HT-29 (cell line): ENCODE measurements at places on chromosomes 3 and 15.

DNA sequence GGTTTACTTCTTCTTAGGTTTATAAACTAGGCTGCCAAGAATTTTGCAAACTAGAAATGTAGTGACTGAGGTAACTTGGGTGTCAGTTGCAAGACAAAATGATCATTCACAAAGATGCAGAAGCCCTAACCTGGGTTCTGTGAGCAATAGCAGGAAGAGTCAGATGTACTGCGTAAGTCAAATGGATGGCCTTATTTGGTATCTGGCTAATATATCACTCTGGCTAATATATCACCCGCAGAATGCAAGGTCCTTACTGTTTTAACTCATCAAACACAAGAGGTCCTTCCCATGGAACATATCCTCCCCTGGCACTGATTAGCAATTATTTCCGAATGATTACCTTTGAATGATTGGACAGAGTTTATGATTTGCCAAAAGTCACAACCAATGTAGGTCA, 37.4 kb downstream of the RBMS3 start:
- DNase-seq = no peak

GRCh38 chr3:192819001-192819569, 91.7 kb upstream of the FGF12 start:
- peak; percentile 25 for DNase-seq

DNA sequence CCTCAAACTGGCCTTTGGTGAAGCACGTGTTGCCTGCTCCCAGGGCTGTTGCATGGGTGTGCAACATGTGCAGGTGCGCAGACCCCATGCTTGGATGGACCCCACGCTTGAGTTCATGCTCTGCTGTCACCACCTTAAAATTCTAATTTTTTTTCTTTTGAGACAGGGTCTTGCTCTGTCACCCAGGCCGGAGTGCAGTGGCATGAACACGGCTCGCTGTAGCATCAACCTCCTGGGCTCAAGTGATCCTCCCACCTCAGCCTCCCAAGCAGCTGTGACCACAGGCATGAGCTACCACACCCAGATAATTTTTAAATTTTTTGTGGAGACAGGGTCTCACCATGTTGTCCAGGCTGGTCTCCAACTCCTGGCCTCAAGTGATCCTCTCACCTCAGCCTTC, 9.1 kb upstream of the IGDCC3 start:
- no peak for DNase-seq

DNA sequence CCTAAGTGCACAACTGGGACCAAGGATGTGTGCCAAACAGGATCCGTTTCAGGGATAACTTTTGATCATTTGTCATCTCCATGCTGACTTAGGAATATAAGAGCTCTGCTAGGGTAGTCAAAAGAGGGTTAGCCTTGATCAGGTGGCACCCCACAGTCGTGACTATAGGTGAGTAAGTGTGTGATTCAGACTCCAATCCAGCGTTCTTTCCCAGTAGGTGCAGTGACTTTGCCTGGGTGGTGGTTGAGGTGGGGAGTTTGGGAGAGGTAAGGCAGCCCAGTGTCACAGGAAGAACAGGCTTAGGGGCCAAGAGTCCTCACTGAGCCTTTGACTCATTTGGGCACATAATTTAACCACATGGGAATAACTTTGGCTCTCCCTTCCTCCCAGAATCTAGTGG, 51.0 kb downstream of the CHDH start:
- no peak for DNase-seq

DNA sequence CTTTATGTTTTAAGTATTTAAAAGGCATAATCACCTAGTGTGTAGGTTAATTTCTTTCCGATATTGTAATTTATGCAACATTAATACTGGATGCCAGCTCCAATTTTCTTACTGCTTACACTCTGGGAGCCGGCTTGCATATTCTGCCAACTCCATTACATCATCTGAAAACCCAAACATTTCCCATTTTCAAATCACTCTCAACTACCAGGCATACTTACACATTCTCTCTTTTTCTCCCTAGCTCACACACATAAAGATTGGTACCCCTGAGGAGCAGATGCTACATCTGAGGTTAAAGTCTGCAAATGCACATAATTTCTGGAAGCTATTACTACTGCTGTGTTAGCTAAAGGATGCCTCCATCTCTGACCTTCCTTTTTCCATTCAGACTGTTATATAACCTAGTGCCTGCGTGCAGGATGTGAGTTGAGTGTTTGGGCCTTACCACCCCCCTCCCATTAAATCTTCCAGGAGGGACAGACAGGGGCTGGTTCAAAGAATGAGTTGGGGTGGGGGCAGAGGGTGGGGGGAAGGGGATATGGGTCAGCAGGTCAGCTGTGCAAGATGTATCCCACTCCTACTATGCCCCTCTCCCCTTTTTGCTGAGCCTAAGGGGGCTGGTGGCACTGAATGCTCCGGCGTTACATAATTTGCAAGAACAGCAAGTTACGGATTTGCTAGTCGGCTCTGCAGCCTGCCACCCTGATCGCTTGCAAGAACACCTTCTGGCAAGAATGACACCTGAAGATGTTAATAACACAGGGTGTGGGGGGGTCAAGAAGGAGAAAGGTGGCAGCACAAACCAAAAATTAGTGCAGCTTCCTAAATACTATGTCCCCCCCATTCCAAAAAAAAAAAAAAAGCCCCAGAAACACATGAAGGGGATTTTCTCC, 2.5 kb downstream of the RORA start:
- no peak for DNase-seq

- DNase-seq = peak; percentile 45
Measured at GRCh38 chr3:107525644-107526305, 3.0 kb downstream of the BBX start.

DNA sequence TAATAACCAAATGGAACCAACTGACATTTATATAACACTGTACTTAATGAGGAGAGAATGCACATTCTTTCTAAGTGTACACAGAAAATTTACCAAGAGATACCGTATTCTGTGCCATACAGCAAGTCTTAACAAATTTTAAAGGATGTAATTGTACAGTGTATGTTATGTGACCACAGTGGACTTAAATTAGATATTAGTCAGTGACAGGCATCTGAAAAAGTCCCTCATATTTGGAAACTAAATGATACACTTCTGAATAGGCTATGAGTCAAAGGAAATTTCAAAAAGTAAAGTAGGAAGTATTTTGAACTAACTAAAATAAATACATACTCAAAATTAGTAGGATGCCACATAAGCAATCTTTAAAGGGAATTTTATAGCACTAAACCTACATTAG, 59.6 kb upstream of the P3H2 start:
- no peak for DNase-seq

GRCh38 chr3:22724420-22724819, 478.7 kb upstream of the UBE2E2 start:
- no peak for DNase-seq

GRCh38 chr3:194686816-194687637, 1.3 kb downstream of the FAM43A start:
- no peak for DNase-seq

DNA sequence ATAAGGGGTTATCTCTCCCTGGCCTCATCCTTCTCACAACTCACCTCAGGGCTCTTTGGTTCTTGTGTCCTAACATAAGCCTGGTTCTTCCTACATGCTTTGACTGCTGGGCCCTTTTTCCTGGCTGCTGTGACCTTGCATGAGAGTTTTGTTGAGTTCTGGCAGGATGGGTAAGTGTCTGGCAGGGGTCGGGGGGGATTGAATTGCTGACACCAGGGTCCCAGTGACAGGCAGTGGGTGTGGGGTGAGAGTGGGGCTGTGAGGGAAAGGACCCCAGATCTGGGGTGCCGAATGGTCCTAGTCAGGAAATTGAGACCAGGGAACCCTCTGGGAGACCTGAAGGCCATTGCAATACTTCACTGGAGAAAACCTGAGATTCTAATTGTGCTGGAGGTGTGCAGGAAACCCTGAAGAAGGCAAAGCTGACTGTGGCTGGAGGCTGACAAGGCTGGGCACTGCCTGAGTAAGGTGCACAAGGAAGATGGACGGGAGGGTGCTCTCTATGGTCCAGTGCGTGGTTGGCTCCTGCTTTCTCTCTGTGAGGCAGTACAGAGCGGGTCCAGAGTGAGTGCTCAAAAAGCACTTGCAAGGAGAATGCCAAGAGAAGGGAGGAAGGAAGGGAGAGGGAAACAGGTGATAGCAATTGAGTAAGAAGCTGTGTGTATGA, 76.8 kb downstream of the CLSTN2 start:
- no peak for DNase-seq

- DNase-seq = no peak
Measured at GRCh38 chr15:92848852-92849598, 51.1 kb upstream of the CHD2 start.

DNA sequence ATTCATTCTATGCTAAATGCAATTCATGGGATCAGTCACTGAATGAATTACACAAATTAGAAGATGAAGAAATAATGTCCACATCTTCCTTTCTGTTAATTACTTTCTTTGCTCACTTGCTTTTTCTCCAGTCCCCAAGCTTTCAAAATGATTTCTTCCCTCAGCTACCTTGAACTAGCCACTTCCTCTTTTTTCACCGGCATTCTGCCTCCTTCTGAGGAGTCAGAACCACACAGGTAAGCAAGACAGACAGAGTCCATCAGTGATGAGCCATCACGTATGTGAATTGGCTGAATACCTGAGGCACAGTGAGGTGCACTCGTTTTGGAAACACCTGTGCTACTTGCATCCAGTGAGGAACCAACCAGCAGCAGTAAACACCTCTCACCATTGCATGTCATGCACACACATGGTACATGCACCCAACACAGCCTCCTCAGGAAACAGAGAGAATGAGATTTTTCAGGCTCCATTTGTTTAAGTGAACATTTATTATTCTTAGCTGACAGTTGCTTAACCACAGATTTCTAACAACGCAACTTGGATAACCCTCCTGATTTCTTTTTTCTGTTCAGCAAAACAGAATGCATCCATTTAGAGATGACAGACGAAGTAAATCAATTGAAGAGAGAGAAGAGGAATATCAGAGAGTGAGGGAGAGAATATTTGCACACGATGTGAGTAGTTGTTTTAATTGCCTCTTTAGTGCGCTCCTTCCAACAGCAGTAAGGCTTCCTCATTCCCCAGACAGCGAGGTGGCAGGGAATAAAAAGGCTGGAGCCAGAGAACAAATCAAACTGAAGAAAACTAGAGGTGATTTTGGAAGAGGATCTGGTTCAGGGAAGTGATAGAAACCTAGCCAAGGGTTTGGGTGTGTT, 69.3 kb downstream of the ARPP21 start:
- DNase-seq = no peak

DNA sequence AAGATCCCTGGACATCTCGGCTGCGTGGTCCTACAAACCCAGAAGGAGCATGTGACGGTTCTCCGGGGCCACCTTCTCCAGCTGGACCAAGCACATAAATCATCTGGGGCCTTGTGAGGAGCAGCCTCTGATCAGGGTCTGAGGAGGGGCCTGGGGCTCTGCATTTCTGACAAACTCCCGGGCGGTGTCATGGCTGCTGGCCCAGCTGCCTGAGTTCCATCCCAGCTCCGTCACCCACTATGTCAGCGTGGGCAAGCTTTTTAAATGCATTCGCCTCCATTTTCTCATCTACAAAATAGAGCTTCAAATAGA, 126.3 kb upstream of the MEF2A start:
- no peak for DNase-seq

- DNase-seq = no peak
Measured at GRCh38 chr3:57778494-57778893, 22.4 kb downstream of the SLMAP start.
